Thoracic aorta (tissue), 2 donors: ENCODE measurements at places on chromosomes 5 and 9.

DNA sequence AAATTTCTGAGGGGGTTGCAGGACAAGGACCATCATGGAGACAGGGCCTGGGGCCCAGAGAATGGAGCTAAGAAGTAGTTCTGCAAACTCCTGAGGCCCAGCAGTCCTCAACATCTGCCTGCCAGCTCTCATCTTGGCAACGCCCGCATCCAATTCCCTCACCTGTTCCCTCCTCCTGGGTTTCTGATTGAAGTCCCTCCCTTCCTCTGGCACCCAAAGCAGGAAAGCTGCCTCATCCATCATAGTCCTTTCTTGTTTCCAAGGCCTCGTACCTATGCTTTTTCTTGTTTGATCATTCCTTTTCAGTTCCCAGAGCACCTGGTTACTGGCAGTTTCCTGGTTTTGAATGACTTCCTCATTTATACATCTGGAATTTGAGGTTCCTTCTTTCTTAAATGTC, 181.3 kb downstream of the NR2F1-AS1 start:
- no peaks in the 10 kb centered on the region for H3K4me1 ChIP-seq
- H3K27ac ChIP-seq, result no peak overlapping the region
- no peak overlapping the region for H3K4me3 ChIP-seq
- H3K27me3 ChIP-seq, result no peaks in the 10 kb centered on the region

DNA sequence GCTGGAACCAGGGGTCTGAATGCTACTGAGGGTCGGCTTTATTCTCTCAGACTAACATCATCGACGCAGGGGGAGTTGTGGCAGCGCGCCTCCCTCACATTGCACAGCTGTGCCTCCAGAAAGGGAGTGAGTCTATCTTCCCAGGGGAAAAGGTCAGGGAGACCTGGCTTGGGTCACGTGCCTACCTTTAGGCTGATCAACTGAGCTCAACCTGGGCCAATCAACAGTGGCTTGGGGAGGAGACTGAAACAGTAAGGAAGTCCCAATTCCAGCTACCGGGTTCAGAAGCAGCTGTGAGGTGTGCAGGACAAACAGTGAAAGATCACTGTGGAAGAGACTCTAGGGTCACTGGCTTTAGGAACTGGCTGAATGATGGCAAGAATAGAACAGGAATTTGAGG, 14.3 kb downstream of the SNX30 start:
- no peaks in the 10 kb centered on the region for H3K4me1 ChIP-seq
- no peaks in the 10 kb centered on the region for H3K27me3 ChIP-seq
- no peaks in the 10 kb centered on the region for H3K36me3 ChIP-seq
- no peak overlapping the region for H3K27ac ChIP-seq
- DNase-seq, result no peak

DNA sequence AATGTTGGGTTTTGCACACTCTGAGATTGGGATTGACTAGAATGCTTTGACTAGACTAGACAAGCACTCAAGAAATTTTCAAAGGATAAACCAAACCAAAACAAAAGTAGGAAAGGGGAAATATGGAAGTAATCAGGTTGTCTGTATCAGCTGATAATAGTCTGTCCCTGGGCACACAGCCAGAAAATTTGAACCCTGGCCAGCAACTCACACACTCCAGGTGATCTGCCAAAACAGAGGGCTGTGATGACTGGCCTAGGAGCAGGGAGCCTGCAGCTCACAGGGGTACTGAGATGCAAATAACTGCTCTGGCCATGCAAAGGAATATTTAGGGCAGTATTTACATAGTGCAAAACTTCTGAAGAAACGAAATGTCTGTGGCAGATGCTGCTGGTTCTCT, 112.3 kb upstream of the SMIM23 start:
- H3K4me1 ChIP-seq, result no peaks in the 10 kb centered on the region
- no peak for DNase-seq
- H3K36me3 ChIP-seq, result no peaks in the 10 kb centered on the region
- no peak overlapping the region for H3K4me3 ChIP-seq
- H3K27me3 ChIP-seq, result no peaks in the 10 kb centered on the region

- peak within 1 kb of the TSS; percentile 95 for H3K4me3 ChIP-seq
- H3K4me1 ChIP-seq, result peaks cover 28% of the 10 kb centered on the region
- DNase-seq, result peak; percentile 20
Measured at GRCh38 chr9:113340011-113340699, at the start of gene WDR31. Gene WDR31 (minus strand): TSS chr9:113340275. CDS start chr9:113332022, 8,253 bp downstream.

GRCh38 chr9:79917421-79917820, 345.7 kb downstream of the TLE4 start:
- no peaks in the 10 kb centered on the region for H3K4me1 ChIP-seq
- H3K27ac ChIP-seq, result no peak overlapping the region
- no peak for DNase-seq
- no peaks in the 10 kb centered on the region for H3K27me3 ChIP-seq

- no peaks in the 10 kb centered on the region for H3K27me3 ChIP-seq
- H3K4me1 ChIP-seq, result peaks cover 13% of the 10 kb centered on the region
- no peak overlapping the region for H3K4me3 ChIP-seq
- no peaks in the 10 kb centered on the region for H3K36me3 ChIP-seq
- H3K27ac ChIP-seq, result no peak overlapping the region
Measured at GRCh38 chr9:21653091-21653490, 149.3 kb upstream of the MTAP start.

- H3K27ac ChIP-seq, result peak overlapping the region; percentile 92
- DNase-seq, result no peak
- H3K4me1 ChIP-seq, result peaks cover 24% of the 10 kb centered on the region
- H3K36me3 ChIP-seq, result no peaks in the 10 kb centered on the region
Measured at GRCh38 chr5:154756009-154756867, 1.1 kb downstream of the LARP1 start.

DNA sequence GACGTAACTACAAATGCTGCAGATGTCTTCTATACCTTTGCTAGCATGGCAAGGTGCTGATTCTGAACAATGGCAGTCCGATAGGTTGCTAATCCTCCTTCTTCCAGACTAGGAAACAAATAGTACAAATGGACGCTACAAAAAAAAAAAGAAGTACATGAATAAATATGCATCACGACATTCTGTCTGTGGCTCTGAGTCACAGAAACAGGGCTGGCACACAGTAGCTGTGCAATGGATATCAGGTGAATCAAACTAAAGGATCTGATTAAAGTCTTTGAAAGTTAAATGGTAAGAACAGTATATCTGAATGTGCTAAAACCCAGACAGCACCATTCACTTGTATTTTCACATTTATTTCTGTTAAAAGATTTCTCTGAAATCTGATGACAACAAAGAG, 96.2 kb downstream of the DROSHA start:
- DNase-seq, result no peak
- no peaks in the 10 kb centered on the region for H3K27me3 ChIP-seq
- H3K4me3 ChIP-seq, result no peak overlapping the region
- H3K27ac ChIP-seq, result no peak overlapping the region
- peaks cover 11% of the 10 kb centered on the region for H3K36me3 ChIP-seq
